ENCODE measurements at places on chromosomes 2 and 18. TPM values are rescaled to one million over a fixed set of nuclear protein-coding genes. Genes with fewer than 3 reads are reported as not detected.

Gene CSRNP3
- total RNA-seq: 5.4 TPM

Gene HNRNPLL
- 60.8 TPM for total RNA-seq

DNA sequence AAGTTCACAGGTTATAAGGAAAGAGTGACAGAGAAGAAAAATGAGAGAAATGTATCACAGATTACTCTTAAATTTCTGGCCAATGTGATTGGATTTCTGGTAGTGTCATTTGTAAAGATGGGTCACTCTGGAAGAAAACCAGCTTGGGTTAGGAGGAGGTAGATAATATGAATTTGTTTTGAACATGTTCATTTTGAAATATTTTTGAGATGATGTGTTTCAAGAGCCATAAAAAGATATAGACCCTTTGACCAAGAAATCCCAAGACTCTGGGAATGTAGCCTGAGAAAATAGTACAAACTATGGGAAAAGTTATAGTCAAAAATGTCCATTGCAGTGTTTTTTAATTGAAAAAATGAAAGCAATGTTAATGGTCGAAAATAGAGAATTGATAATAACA, 70.7 kb downstream of the CALCRL start:
- no peak for DNase-seq

GRCh38 chr2:232203166-232203891, 175.2 kb upstream of the ALPP start:
- DNase-seq: no peak

GRCh38 chr2:129253461-129253812, 726.0 kb upstream of the RAB6C start:
- no peak for DNase-seq

DNA sequence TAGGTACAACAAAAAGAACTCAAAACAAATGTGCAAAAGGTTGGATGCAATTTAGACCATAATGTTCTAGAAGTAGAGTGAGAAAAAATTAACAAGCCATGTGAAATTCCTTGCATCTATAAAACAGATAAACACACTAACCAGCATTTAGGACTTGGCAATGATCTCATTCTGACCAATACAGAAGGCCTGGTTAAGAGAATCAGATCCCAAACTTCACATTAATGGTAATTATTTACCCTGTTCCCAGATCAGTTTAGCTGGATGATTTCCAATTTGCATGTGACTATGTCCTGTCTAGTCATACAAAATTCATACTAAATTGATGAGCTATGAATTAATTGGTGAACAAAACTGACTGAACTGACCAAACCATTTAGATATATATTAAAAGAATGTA, 98.4 kb upstream of the FIGN start:
- DNase-seq: no peak

DNA sequence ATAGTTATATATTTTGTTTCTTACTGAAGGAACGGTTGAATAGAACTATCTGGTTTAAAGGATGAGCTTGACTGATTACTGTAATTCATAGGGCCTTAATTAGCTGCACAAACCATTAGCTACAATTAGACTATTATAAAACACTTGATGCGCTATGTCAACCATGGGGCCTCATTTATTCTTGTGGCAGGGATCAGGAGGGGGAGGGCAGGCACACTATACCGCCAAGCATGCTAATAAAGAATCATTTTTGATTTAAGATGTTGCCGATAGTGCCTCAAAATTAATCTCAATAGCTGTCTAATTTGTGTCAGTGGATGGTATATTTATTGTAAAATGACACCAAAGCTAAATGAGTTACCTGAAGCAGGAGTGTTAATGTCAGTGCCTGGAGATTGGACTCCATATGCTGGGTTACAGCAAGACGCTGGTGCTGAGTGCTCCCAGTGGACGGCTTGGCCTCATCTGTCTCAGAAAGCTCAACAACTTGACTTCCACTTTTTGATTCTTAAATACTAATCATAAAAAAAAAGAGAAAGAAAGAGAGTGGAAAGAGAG, 1007.0 kb upstream of the CELF4 start:
- no peak for DNase-seq

GRCh38 chr2:8805278-8806210, 31.9 kb downstream of the KIDINS220 start:
- DNase-seq: no peak

DNA sequence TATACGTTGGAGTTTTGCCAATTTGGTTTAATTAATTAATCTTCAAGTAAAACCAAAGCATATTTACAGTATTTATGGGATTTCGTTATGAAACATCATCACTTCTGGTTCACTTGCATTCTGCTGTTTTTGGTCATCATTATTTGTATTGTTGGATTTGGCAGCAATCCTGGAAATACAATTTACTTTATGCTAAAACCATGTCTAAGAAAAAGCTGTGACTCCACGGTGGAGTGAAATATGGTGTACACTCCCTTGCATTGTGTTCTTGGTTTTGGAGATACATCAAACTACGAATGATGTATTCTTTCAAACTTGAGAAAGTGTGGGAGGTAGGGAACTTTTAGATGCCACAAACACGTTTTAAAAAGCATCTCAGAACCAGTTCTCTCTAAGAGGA, 106.4 kb downstream of the CTAGE1 start:
- no peak for DNase-seq

Data from aorta (tissue), 5 donors.